Effector memory CD4-positive, alpha-beta T cell (primary cell): ENCODE measurements at places on chromosomes 6 and 20.
A peak's percentile ranks its signal among the peaks of the same experiment; 100 is the strongest.

GRCh38 chr20:56391596-56392131 is 351 bp downstream of the AURKA start:
- DNase-seq: no peak

DNA sequence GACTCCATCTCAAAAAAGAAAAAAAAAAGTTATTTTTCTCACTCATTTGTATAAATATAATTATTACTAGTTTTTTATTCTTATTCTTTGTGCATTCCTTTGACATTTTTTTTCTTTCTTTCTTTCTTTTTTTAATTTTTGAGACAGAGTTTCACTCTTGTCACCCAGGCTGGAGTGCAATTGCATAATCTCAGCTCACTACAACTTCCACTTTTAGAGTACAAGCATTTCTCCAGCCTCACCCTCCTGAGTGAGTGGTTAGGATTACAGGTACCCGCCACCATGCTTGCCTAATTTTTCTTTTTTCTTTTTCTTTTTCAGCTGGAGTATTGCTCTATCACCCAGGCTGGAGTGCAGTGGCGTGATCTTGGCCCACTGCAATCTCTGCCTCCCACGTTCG is 51.4 kb upstream of the JARID2 start:
- DNase-seq: no peak

DNA sequence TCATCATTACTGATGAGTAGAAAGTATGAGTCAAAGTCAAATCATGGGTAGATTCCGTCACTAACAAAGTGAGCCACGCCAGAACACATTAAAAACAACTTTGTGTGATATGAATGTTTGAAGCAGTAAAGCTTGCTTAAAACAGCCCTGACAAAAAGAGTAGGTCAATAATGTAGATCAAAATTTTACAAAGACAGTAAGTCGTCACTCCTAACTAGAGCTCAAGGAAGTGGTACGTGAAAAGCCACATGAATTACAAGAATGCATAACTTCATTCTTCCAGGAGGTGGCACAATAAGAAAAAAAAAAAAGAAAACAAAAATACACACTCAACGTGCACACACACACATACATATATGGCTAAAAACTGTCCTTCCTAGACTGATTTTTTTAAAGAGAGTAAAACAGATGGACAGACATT is 69.9 kb downstream of the HACE1 start:
- no peak for DNase-seq

- DNase-seq: peak; percentile 30
These were observed 1.7 kb downstream of the SCML4 start for GRCh38 chr6:107822176-107823046.

- no peak for DNase-seq
These were observed 53.8 kb downstream of the GINS1 start for GRCh38 chr20:25461281-25461650.
